Hindlimb muscle (tissue), 1 donor: ENCODE measurements at places on chromosomes 11 and 22.

DNA sequence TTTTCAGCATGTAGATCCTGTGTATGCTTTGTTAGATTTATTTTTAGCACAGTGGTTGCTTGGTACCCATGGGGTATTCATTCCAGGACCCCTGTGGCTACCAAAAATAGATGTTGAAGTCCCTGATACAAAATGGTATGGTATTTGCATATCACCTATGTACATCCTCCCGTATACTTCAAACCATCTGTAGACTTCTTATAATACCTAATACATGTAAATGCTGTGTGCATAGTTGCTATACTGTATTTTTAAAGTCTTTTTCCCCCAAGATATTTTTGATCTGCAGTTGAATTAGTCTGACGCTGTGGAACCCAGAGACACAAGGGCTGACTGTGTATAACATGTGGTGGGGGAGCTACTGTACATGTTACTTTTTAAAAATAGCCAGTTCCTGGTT, 101.1 kb downstream of the ATXN10 start:
- no peak for DNase-seq

GRCh38 chr11:17859552-17859951, 125.0 kb downstream of the KCNC1 start:
- DNase-seq, result no peak

DNA sequence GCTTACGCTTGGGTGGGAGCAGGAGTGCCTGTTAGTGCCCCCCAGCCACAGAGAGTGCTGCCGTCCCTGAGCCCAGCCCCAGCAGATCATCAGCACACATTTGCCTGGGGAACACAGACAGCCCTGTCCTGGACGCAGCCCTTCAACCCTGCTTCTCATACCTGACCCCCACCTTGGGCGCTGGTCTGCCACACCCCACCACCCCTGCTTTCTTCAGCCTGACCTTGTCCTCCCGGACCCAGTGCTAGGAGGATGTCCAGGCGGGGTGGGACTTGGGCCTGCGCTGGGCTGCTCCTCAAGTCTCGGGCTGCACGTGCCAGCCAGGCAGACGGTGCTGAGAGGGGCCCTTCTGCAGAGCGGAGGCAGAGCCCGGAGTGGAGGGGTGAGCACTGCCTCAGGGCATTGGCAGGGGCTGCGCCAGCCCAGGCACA, 119.2 kb downstream of the KCNQ1OT1 start:
- no peak for DNase-seq

DNA sequence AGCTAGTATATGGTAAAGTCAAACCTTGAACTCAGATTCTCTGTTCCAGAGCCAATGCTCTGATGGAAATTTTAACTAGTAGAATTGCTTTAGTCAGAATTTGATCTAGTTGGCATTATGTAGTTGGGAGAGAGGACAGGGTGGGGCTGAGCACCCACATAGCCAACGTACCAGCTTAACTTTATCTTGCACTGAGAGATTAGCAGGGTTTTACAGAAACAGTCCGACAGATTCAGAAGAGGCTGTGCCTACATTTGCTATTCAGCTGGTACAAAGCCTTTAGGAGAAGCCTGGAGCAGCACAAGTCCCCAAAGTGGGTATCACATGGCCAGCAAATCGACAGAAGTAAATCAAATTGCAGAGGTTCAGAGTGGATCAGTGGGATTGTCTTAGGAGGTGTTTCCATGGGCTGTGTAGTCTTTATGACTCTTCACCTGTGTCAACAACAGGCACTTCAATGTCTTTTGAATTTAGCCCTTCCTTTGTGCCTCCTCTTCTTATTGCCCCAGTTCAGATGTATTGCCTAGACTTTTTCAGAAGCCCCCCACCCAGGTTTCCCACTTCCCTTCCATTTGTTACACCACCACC, 7.3 kb upstream of the CSRP3 start:
- DNase-seq, result no peak

GRCh38 chr11:34916843-34917770, 689 bp downstream of the PDHX start:
- peak; percentile 15 for DNase-seq

GRCh38 chr11:1158681-1159487, 1.1 kb downstream of the MUC5AC start:
- no peak for DNase-seq

DNA sequence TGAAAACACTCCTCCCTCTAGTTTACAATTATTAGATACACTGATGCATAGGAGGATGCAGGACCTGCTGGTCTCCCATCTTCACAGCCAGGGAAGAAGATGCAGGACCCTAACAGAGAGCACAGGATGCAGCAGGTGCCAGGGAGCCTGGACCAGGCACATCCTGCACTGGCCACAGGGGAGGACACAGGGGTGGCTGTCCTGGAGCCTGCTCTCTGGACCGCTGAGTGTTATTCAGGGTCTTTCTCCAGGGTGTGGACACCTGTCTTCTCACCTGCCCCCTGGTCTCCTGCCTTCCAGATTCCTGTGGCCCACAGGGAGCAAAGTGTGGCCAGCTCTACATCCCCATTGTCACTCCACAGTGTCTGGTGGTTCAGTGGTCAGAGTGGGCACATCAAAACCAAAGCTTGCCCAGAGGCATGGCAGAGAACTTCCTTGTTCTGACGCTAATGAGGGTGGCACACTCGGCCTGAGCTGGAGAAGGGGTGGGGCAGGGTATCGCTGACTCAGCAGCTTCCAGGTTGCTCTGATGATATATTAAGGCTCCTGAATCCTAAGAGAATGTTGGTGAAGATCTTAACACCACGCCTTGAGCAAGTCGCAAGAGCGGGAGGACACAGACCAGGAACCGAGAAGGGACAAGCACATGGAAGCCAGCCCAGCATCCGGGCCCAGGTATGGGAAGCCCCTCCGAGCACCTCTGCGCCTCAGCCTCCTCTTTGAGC, at the start of gene APOBEC3A:
Gene APOBEC3A (plus strand): TSS at position 564 of the 725 bp plus-strand sequence. CDS start 83 bp downstream, at position 647.
- no peak for DNase-seq

GRCh38 chr11:106156290-106156937, 79.0 kb downstream of the AASDHPPT start:
- peak; percentile 39 for DNase-seq

- no peak for DNase-seq
Measured at GRCh38 chr11:57500515-57500914, 15.0 kb downstream of the SLC43A1 start.

DNA sequence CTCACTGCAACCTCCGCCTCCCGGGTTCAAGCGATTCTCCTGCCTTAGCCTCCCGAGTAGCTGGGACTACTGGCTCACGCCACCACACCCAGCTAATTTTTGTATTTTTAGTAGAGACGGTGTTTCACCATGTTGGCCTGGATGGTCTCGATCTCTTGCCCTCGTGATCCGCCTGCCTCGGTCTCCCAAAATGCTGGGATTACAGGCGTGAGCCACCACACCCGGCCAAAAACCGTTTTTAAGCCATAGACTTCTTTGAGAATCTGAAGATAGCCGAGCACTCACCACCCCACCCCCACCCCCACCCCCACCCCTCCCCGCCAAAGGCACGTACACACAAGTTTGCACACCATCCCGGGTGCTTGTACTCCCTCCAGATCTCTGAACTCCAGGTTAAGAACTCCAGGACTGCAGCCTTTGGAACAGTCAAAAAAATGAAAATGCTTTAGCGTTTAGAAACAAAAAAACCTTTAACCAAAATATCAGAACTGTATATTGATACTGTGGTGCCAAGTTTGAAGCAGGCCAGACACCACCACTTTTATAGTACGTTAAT, 1.5 kb downstream of the CRKL start:
- DNase-seq, result no peak

DNA sequence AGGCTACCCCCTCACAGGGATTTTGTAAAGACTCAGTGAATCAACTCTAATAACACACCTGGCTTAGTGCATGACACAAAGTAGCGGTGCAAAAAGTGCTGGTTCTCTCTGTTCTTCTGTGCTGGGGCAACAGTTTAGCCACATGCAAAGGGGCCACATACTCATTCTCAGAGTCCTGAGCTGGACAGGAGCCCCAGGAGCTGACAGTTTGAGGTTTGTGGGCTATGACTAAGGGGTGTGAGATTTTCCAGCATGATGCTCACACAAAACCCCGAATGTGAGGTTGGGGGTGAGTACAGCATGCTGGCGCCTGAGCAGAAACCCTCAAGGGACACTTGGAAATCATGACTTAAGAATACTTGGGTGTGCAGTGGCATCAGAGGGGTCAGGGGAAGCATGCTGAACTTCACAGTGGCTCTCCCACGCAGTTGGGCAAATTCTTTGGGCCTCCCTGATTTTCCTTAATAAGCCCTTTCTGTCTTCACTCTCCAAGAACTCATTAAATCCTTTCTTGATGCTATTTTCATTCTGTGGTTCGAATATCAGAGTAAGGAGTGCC, 31.0 kb downstream of the TMPRSS5 start:
- DNase-seq, result no peak

- no peak for DNase-seq
Measured at GRCh38 chr11:75273411-75274391, 33.1 kb downstream of the TPBGL start.

DNA sequence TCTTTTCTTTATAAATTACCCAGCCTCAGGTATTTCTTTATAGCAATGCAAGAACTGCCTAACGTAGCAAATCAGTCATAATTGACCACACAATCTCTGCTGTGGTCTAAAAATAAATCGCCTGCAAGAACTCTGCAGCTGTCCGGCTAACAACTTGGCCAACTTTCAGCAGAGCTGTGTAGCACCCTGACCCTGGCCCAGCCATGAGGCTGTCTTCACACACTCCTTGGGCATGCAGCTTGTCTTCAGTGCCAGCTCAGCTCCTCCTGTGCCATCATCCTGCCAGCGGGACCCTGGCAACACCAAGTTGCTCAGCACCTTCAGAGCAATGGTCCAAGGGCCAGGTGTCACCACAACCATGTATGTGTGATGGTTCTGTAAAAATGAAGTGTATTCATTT, 355.6 kb downstream of the OPCML start:
- no peak for DNase-seq

GRCh38 chr22:36160499-36160942, at the start of gene APOL3:
Gene APOL3, minus strand, starts transcription at chr22:36160755. Its CDS starts 11,700 bp downstream, at chr22:36149055.
- DNase-seq, result peak; percentile 64

DNA sequence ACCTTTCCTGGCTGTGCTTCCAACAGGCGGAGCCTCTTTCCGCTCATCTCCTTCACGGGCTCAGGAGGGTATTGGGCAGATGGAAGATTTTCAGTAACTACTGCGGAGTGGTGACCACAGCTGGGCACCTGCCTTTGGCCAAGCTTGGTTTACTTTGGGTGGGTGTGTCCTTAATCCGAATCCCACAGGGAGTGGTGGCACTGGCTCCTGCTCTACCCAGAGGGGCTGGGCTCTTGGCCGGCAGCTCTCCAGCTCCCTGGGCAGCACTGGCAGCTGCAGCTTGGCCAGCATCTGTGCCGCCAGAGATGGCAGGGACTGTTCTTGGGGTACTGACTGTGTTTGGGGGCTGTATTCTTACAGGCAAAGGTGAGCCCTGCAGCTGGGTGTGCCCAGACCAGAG, 29.8 kb downstream of the BID start:
- no peak for DNase-seq

GRCh38 chr22:32622004-32622743, 147.6 kb downstream of the FBXO7 start:
- peak; percentile 82 for DNase-seq

DNA sequence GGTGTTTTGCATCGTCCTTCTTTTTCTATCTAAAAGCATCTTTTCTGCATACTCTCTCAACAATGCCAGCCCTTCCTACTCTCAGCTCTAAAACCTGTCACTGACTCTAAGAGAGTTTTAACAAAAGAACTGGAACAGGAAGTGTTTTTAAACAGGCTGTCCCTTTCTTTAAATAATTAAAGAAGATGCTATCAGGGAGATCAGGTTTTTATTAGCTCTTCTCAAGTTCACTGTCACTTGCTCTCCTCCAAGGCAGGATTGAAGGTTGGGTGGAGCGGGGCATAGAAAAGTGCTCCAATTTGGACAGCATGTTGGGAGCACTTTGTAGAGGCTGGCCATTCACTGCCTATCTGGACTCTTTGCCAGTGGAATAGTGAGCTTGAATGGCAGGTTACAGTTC, 56.4 kb upstream of the BARX2 start:
- no peak for DNase-seq

DNA sequence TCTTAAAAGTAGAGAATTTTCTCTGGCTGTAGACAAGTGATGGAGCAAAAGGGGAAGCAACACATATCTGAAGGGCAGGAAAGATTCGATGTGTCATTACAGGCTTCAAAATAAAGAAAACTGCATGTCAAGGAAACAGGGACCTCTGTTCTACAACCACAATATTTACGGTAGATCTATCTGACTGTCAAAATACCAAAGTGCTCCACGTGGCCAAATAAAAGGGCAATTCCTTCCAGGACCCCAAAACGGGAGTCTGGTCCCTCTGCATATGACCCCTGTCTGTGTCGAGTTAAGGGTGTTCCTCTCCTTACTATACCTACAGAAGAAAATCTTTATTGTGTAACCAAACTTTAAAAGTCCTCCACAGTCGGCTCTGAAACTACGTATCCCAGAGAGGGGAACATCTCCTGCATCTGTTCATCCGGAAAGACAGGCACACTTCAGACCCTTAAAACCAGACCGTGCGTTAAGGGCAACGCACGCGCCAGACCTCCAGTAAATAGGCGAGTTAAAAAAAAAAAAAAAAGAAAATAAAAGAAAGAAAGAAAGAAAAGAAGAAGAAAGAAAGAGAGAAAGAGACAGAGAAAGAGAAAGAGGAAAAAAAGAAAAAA, 756 bp downstream of the CLNS1A start:
- DNase-seq, result no peak

- DNase-seq, result peak; percentile 50
Measured at GRCh38 chr11:63682066-63683021, 1.0 kb downstream of the RTN3 start.

DNA sequence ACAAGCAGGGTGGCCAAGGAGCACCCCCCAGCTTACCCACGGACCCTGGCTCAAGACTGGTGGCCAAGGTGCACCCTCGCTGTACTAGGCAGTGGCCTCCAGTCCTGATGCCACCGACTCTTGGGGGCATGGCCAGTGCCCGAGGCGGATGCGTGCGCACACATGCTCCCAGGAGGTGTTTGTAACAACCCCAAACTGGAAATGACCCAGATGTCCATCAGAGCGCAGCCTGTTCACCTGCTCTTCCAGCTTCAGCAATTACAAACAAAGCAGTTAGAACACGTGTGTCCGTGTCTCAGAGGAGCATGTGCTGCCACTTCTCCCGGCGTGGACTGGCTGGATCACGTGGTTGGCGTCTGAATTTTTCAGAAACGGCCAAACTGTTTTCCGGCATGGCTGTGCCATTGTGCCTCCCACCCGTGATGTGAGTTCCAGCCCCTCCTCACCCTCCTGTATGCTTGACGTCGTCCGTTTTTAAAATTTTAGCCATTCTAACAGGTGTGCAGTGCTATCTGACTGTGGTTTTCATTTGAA, 7.1 kb upstream of the MUC6 start:
- no peak for DNase-seq

GRCh38 chr11:1387961-1388762, 1.6 kb upstream of the BRSK2 start:
- DNase-seq, result no peak
